NT2/D1 (cell line): ENCODE measurements at places on chromosomes 12 and 14.

DNA sequence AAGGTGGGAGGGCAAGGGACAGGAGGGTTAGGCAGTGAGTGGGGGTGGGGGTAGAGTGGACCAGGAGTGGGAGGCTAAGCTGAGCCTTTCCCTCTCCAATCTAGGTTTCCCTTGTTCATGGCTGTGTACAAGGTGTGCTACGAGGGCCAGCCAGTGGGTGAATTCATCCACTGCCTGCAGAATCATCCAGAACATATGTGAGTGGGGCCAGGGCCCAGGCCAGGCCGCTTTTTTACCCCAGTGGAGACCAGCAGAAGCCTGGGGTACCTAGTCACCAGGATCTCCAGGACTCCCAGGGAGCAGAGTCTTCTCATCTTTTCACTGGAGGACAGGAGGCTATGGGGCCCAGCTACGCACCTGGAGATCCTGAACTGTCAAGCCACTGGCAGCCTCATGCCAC, 2.7 kb upstream of the COX14 start:
- no peak for DNase-seq

GRCh38 chr12:42496886-42497285, 92.7 kb downstream of the PRICKLE1 start:
- no peak for DNase-seq

- DNase-seq, result no peak
These were observed 71.3 kb downstream of the PRIMA1 start for GRCh38 chr14:93716746-93717667.

DNA sequence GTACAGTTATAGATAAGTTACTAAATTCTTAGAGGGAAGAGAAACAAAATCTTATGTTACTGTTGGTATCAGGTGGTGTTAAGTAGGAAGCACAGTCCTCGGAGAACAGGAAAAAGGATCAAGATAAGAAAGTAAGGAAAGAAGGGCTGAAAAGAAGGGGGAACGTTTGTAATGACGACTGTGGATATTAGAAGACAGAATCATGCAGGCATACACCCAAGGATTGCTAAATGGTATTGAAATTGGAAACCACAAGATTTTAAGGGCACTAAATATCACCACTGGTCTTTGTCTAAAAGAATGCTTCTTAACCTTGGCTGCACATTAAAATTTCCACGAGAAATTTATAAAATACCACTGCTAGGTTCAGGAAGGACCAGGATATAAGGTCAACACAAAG, 34.1 kb upstream of the ERGIC2 start:
- no peak for DNase-seq

- no peak for DNase-seq
These were observed 3.1 kb downstream of the PYGL start for GRCh38 chr14:50941151-50941550.

DNA sequence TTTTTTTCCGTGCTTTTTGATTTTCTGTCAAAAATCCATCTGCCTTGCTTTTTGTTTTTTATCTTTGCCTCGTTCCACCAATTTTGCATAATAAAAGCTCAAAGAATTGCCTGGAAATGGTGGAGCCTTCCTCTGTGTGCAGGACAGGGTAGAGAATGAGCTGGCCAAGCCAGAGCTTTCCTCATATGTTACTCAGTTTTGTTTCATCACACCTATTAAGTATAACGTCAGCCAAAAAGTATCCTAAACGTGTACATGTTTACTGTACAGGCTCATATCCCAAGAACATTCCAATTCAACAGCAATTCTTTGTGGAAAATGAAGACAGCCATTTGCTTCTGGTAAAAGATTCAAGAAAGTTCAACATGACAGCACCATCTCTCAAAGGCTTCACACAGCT, 191.2 kb upstream of the LMNTD1 start:
- no peak for DNase-seq

GRCh38 chr12:26845057-26845666, 12.2 kb upstream of the ITPR2 start:
- peak; percentile 68 for DNase-seq

GRCh38 chr14:45201905-45202304, 51.1 kb downstream of the MIS18BP1 start:
- DNase-seq, result no peak

DNA sequence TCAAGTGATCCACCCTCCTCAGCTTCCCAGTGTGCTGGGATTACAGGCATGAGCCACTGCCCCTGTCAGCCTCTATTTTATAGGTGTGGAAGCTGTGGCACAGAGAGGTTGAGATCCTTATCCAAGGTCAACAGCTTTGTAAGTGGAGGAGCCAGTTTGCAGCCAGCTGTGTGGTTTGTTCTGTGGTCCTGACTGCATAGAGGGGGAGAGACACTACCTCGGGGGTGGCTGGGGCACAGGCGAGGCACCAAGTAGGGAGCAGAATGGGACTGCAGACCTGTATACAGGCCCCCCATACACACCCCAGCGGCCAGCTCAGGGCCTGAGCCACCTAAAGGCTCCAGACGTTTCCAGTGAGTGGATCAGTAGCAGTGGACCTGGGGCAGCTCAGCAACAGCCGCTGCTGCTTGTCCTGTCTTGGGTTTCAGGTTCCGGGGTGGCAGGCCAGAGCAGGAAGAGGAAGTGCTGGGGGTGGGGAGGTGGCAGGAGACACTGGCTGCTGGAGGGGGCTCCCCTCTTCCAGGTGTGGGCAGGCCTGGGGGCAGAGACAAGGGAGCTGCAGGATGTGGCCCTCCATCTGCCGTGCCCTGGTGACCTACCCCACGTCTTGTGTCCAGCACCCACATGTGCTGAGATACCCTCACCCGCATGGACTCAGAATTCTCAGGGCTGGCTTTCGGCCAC, 11.0 kb downstream of the ORAI1 start:
- DNase-seq, result no peak

GRCh38 chr12:88298761-88299242, 156.7 kb downstream of the TMTC3 start:
- DNase-seq, result no peak

DNA sequence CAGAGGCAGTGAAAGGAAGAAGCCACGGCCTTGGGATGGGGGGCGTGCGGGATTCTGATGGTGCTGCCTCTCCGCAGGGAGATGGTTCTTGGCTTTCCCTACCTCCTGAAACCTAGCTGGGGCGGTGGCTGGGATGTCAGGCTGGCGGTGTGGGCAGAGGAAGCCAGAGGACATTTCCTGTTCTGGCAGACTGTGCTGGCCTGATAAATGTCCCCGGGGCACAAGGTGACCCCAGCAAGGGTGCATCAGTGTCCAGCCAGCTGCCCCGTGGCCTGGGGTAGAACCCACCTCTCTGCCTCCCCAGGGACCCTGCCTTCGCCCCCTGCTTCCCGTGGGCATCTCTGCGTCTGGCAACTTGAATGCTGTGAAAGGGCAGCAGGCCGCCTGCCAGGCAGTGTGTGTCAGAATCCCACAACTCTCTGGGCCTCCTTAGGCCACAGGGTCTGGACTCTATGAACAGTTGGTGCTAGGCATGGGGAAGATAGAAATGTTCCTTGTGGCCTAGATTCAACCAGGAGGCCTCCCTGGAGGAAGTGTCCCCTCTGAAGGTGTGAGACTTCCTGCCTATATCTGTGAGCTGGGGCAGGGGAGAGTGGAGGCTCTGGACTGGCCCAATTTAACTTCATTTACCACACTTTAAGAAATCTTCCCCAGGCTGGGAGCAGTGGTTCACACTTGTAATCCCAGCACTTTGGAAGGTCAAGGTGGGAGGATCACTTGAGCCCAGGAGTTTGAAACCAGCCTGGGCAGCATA, 4.9 kb downstream of the SH2B3 start:
- DNase-seq, result no peak

- no peak for DNase-seq
These were observed 478.9 kb downstream of the BCAT1 start for GRCh38 chr12:24470050-24470449.

DNA sequence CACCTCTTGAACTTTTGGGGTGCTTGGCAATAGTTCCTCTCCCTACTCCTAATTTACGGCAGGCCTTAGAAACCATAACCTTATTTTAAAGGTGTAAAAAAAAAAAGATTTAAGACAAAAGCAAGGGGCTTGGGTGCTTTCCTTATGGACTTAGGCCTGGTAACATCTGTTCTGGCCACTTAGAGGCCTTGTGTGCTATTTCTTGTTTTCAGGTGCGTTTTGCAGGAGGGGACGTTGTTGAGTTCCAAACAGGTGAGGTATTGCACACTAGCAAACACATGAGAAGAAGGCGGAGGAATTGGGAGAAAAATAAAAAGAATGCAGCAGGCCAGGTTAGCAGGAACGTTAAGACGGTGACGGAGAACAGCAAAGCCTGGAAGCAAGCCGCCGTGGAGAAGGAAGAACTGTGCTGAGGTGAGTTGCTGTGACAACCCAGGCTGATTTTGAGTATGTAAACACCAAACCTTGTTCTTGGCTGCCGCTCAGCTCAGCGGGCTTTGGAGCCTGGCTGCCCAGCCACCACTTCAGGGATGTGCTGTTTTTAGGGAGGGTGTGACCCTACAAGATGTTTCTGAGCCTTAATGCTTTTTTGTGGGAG, 17.3 kb downstream of the EMG1 start:
- no peak for DNase-seq

DNA sequence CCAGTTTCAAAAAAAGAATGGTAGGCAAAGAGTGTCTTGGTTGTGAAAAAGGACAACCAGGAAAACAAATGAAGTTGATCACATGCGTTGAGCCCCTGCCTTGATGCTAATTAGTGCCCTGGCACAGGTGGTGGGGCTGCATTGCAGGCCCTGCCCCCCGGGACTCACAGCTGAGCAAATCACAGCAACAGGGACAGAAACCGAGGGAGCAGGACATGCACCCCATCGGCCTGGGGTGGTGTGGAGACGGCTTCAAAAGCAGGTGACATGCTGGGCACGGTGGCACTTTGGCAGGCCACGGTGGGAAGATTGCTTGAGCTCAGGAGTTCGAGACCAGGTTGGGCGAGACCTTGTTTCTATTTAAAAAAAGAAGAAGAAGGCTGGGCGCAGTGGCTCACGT, 1.1 kb upstream of the PAPLN start:
- DNase-seq, result no peak

- no peak for DNase-seq
These were observed 51.3 kb downstream of the FAM222A start for GRCh38 chr12:109764776-109765445.

- DNase-seq, result no peak
These were observed 159.0 kb downstream of the DERA start for GRCh38 chr12:16070113-16070512.

DNA sequence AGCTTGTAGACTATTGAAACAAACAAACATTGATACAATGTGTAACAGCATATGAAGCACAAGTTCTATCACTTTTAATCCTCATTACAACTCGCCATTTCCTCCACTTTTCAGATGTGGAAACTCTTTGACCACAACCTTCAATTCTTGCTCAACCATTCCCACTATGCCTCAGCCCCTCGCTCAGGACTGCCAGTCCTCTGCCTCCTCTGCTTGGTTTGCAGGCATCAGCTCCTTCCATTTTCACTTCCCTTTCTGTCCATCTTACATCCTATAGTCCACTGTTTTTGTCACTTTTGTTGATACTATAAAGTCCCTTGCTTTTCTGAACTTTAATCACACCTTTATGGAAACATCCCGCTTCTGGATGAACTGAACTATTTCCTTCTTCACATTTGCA, 28.2 kb upstream of the CD27 start:
- DNase-seq, result no peak

GRCh38 chr14:77205566-77205965, 24.0 kb downstream of the TMEM63C start:
- no peak for DNase-seq

DNA sequence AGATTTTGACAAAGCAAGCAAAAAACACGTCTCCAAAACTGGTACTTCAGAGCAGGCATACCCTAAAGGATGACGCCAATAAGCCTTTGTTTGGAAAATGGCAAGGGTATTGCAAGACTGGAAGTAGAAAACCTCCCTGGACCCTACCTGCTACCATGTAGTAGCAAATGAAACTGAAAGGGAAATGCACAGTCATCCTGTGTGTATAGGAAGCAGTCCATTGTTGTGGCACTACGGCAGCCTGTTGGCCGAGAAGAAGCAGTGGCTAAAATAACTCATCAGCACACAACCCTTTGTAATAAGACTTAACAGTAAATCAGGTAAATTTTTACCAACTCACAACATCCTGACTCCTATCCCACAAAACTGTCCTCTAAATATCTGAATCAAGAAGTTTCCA, 386.4 kb downstream of the RGS6 start:
- DNase-seq, result no peak

DNA sequence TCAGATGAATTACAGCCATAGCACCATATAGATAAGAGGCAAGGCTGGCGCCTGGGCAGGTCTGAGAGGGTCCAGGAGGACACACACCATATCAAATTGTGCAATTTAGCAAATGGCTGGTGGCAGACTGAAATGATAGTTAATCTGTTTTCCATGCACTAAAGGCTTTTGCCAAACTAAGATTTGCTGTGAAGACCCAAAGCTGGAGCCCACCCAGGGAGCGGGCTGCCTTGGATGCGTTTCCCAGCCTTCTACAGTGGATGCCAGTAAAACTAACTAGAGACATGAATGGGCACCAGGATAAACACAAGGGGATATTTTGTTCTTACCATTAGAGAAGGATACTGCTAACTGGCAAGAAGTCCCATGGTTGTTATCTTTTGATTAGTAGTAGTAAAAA, 475.1 kb downstream of the DPF3 start:
- no peak for DNase-seq

DNA sequence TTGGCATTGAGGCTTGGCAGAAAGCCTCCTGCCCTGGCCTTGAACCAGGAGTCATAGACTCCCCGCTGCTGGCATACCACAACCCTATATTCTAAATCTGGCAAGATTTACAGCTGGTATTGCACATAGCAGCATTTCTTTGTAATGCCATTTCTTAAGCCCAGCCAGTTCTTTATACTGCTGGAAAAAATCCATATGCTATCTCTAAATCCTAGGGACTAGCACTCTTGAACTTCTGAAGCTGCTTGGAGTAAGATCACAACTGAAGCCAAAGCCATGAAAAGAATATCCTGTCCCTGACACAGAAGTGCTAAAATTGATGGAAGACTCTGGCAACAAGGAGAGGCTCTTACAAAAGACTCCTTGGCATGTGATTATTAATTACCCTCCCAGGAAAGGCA, 89.3 kb downstream of the KCNC2 start:
- DNase-seq, result no peak

DNA sequence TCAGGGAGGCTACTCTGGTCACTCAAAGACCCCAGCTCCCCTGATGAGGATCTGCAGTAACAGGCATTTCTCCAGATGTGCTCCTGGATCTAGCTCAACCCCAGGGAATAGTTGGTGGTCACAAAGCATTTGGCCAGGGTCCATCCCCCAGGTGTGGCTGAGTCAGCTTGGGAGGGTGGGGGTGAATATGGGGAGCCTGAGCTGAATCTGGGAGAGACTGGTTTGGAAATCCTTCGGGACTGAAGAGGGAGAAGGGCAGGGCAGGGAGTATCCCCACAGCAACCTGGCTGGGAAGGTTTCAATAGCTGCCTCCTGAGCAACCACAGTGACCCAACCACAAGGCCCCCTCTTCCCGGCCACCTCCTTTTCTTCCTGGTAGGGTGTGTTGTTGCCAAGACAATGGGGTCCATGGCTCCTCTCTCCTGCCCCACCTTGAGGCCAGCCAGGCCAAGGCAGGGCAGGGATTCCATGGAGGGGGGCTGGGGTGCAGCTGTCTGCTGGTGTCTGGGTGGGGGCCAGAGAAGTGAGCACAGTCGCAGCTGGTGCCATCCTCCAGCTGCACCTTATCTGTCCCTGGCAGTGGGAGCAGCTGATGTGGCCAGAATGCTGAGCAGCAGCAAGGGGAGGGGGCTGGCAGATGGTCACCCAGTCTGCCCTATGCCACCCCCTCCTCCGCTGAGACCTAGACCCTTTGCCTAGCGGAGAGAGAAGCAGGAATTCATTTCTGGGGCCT, 5.5 kb downstream of the ASIC1 start:
- DNase-seq, result no peak

GRCh38 chr12:102478405-102479098, 1.8 kb downstream of the IGF1 start:
- peak; percentile 40 for DNase-seq

- DNase-seq, result no peak
These were observed 55.7 kb downstream of the GALNT8 start for GRCh38 chr12:4775936-4776335.
